Suppressor macrophage treated with lipopolysaccharide for 1 hour (primary cell): ENCODE measurements at places on chromosomes 2 and 18.

GRCh38 chr2:233433794-233434193 is 79.5 kb downstream of the DGKD start:
- DNase-seq = no peak

DNA sequence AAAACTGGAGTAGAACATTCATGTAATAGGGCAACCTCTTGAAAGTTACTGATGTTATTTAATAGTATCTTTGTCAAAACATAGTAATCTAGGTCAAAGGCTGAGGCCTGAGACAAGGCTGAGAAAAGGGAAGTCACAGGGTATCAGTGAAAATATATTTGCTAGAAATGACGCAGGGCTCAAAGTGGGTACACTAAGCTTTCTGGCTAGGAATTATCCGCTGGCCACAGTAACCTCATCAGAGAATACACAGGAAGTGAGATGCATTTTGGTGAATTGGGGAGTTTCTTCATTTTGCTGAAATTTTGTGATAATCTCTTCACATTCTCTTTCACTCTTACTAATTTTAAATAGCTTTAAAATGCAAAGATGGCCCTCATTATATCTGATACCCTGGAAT is 206.8 kb downstream of the OTX1 start:
- DNase-seq = no peak

DNA sequence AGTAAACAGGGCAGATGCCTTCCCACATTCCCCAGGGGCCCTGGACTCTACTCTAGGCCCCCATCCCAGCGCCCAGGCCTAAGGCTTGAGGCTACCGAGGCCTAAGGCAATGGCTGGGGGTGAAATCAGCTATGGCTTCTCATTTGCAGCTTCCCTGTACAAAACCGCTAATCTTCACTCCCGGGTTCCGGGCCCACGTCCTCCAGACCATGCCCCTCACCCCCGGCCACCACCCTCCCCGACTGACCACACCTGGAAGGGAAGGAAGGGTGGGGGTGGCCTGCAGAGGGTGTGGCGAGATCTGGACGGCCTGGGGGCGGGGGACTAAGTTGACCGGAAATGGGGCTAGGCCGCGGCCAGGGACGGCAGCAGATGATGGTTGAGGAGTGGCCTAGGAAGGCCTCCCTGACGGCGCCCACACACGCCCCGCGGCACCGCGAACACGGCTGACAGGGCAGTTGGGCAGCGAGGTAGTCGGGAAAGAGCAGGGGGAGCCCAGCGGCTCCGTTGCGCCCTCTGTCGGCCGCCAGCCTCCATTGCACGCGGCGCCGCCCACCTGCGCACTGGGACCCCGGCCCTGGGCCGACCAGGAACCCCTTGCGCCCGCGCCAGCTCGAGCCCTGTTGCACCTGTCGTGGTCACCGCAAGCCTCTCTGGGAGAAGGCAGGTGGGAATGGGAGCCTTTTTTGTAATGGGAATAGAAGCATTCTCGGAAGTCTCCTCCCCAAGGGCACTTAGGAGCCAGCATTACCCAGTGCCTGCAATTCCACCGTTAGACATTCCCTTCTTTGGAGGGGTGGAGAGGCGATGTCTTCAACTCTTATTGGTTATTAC is 117.1 kb upstream of the STPG4 start:
- peak; percentile 47 for DNase-seq

GRCh38 chr2:121993682-121994081 is 238.2 kb downstream of the TSN start:
- DNase-seq = no peak

DNA sequence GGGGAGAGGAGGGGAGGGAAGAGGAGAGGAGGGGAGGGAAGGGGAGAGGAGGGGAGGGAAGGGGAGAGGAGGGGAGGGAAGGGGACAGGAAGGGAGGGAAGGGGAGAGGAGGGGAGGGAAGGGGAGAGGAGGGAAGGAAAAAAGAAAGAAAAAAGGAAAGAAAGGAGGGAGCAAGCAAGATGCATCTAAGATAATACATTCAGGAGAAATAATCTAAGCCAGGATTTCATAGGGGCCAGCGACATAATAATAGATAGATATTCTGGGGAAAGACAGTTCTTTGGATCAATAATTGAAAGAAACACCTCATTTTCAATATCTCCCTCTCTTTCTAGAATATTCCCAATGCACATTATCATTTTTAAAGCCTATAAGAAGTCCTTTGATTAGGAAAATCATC is 328.9 kb upstream of the ID2 start:
- DNase-seq = no peak

DNA sequence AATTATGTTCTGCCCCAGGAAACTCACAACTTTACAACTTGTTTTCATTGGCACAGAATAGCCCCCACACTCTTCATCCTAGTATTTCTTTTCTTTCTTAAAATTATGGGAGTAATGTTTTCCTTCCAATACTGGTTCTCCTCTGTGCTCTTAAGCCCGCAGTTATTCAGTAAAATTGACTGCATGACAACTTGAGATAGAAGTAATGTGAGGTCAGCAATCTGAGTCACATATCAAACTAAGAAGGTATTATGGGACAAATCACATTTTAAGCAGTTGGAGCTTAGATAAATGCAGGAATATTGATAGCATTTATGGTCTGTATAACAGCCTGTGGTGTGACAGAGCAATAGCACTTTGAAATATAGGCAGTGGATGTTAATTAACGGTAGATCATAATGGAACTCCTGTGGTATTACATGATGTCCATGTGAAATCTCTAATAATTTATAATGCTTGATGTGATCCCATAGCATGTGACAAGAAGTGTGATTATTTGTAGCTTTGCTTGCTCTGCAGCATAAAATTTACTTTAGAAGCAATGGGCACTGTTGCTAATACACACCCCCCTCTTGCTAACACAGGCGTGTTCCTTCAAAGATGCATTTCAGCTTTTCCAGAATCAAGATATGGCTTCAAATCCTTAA is 351.4 kb upstream of the CDH20 start:
- DNase-seq = no peak

DNA sequence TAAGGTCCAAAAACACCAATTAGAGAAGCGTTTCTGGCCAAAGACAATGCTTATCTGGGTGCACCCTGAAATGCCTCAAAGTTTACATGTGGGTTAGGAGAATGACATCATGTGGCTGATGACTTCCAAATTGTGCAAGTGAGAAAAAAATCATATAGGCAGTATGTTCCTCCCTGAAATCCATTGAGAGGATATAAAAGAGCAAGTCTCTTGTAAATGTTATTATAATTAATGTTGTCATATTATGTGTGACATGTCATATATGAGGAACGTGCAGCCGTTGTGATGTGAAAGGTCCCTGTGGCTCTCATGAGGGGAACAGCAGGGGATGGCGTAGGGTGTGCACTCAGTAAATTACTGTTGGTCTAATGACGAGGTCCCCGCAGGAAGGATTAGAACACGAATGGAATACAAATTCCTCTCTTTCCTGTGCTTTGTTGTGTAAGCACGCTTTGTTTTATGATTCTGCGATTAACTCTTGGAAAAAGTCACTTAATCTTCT is 290.8 kb downstream of the PRKCE start:
- peak; percentile 66 for DNase-seq

- DNase-seq = no peak
These were observed 213.0 kb downstream of the SP3 start for GRCh38 chr2:173752152-173752551.

DNA sequence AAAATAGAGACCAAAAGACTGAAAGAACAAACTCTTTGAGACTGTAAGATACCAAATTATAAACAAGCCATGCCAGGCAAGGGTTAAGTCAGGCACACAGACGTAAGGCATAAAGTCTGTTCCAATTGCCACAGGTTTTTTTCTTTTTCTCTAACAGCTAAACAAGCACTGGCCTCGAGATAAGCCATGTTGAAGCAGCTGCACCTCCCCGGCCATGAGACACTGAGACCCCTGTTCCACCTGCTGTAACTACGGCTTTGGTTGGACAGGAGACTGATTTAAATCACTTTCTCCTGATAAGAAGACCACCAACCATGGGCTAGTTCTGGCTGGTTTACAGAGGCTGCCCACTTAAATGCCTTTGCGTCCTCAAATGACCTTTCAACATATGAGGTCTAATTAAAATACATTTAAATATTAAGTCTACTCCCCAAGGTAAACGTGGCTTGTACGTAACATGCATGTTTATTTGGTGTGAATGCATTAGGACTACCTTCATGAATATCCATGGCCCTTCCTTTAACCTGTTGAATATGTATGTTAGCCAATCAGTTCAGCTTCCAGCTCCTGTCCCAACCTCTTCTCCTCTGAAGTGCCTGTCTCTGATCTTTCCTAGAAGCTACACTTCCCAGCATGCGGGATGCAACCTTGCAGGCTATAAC is 117.2 kb downstream of the CMPK2 start:
- DNase-seq = no peak

DNA sequence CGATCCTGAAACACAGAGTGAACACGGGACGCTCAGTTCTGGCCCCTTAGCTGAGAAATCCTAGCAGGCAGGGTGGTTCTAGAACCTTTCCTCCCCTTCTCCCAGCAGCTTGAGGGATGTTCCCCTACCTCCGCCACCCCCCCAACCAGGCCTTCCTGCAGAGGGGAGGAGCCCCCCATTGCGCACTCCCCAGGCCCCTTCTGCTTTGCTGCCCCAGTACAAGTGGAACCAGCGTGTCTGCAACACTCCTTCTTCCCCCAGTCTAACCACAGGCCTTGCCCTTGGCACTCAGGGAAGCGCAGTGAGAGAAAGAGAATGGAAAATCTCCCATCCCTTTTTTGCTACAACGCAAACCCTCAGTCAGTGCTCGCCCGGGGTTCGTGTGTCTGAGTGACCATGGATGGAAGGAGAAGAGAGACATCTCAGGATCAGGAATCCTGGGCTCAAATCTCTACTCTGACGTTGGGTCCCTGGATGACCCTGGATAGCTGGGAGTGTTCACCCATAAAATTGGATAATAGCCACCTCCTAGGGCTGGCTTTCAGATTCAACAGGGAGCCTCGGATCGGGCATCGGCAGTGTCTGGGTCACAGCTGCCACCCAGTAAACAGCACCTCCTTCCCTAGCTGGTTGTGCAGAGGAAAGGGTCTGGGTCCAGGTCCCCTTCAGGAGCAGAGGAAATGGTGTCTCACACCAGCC is 3.7 kb downstream of the NPPC start:
- DNase-seq = no peak

DNA sequence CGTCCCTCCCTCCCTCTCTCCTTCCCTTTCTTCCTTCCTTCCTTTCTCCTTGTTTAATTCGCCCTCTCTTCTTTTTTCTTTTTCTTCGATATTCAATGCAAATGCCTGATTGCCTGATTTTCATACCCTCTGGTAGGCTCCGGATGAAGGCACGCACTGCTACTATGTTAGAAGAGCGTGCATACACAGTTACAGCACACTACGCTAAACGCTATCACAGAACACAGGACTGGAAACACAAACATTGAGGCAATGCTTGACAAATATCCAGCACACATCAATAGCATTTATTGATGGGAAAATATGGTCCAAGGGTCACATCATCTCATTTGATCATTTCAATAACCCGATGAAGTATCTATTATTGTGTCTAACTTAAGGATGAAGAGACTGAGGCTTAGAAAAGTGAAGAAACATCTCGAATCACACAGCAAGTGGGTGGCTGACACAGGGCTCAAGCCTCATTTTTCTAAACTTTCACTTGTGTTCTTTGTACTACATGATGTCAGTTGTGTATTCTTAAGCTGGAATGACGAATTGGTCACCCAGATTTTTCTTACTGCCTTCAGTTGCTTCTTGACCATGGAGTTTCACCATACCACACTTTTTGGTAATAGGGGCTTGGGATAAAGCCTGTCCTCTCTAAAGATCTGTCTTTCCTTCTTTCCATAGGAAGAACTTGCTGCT is 101.8 kb downstream of the TRIB2 start:
- peak; percentile 36 for DNase-seq

DNA sequence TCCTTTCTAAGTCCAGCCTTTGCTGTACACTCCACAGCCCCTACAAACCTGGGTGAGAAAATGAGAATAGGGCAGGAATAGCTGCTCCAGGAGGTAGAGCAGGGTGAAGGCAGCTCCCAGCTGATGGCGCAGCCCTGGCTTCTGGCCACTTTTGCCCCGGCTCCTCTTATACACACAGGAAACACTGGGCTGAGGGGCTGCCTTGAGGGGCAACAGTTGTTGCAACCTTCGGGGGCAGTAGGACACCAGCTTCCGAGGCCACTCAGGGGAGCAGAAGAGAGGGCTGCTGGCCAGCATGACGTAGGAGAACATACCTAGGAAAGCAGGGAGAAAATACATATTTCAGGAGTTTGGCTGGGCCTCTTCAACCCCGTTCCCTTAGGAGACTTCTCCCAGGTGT is 8.1 kb downstream of the GGCX start:
- no peak for DNase-seq

GRCh38 chr2:239288237-239288636 is 112.6 kb downstream of the HDAC4 start:
- no peak for DNase-seq

GRCh38 chr18:25345081-25345866 is 6.7 kb downstream of the ZNF521 start:
- DNase-seq = no peak

DNA sequence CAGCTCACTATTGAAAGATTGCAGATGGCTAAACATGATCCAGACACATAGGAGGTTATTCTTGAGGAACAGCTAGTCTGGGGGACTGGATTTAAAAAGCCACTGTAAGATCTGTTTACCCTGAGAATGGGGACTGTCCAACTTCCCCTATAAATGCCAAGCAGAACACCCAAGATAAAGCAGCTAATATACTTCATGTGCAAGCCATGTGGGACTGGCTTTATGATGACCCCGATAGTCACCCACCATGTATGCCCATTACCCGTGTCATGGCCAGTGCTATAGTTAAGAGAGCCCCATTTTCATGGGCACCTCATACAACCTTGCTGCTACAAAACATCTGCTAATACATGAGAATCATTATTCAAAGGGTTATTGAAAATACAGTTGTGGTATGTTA is 16.0 kb downstream of the YPEL5 start:
- DNase-seq = no peak

DNA sequence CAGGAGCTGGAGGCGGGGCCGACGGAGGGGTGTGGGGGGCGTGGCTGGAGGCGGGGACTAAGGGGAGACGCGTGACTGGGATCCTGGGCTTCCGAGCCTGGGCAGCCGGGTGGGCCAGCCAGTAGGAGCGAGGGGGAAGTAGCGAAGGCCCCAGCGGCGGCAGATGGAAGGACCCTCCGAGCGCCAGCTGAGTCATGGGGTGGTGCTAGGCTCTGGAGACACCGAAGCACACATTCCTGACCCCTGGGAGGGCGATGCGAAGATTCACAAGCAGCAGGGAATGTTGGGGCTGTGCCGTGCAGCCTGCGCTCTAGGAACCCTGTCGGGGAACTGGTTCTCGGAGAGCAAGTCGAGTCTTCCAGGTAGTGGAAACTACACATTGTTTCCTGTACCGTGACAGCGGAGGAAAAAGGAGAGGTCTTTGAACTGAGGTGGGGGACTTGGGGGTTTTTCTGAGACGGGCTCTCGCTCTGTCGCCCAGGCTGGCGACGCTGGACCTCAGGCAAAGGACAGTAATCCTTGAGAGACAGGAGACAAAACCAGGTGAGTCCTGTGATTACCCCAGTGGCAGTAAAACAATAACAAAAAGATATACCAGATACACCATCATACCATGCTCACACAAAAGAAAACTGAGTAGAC is 650 bp upstream of the AFG3L2 start:
- DNase-seq = no peak

DNA sequence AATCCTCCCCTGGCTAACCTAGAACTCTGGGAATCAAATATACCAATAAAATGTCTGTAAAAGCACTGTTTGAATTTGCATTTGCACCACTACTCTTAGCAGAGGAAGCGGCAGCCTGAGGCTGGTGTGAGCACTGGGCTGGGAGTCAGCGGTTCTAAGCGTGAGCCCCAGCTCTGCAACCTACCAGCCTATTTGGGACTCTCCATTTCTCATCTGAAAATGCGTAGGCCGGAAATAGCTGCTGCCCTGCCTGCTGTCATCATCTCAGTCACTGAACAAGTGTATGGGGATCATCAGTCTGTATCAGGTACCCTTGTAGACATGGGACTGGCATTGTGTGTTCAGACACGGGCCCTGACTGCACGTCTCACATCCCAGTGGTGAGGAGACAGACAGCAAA is 194.3 kb downstream of the ANKRD30B start:
- DNase-seq = no peak
